MG63 (cell line): ENCODE measurements at places on chromosomes 2 and 18.

GRCh38 chr18:67432806-67433205, 83.7 kb downstream of the DSEL start:
- DNase-seq = no peak

GRCh38 chr2:202589582-202589949, 45.2 kb upstream of the FAM117B start:
- DNase-seq = no peak

DNA sequence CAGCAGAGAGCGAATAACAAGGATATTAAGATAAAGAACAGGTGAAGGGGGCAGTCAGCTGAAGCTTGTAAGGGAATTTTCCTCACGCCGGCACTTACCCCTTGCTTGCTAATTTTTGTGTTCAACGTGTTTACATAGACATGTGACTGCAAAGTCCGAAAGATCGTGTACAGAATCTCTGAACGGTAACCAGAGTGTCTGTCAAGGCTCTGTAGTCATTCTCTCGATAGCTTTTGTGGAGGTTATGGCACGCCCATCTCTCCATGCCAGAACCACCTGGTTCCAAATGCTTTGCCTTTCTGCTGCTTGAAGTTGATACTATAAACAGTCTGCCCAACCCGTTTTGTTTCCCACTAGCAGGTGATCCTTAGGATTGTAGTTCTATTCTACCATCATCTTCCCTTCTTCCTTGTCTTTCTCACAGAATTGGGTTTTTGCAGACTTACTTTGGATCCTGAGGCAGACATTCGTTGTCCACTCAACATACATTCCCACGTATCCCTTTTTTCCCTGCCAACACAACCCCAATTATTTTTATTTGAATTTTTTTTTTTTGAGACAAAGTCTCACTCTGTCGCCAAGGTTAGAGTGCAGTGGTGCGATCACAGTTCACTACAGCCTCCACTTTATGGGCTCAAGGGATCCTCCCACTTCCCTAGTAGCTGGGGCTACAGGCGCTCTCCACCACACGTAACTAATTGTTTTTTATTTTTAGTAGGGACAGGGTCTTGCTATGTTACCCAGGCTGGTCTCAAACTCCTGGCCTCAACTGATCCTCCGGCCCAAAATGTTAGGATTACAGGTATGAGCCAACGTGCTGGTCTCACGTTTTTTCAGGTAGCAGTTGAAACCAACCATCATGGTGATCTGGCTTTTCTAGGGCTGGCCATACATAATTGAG, 1.3 kb upstream of the USP34 start:
- no peak for DNase-seq

DNA sequence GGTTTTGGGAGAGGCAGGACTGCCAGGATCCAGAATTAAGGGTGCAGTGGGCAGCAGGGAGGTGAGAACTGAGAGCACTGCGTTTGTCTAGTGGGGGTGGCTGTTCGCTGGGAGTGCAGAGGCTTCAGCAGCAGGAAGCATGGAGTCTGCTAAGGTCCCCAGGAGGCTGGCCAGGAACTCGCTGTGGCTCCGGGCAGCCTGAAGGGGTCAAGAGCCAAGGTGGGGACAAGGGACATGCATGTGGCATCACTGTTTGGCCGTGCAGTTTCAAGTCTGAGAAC, 43.2 kb upstream of the SEMA4C start:
- DNase-seq = no peak

DNA sequence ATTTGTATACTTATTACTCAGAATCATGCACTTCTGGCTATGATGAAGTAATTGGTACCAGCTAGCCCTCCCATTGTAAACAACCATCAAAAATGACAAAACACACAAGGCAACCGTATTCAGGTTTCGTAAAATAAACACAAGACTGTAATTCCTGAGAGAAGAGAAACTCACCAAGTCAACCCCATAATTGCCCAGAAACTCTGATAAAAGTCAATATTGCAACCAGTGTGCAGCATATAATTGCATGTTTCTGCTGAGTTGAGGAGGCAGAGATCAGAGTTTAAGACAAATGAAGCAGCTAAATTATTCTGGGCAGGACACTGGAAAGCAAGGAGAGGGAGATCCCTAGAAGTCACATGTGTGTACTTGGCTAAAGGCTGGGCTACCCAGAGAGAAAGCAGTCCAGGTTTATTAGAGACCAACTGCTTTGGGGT, 90.3 kb downstream of the ROCK2 start:
- DNase-seq = no peak

- DNase-seq = no peak
Observed at GRCh38 chr2:167471734-167472133, 583.5 kb downstream of the XIRP2 start.

- no peak for DNase-seq
Observed at GRCh38 chr2:198052741-198053140, 248.3 kb downstream of the PLCL1 start.

- no peak for DNase-seq
Observed at GRCh38 chr2:128786741-128787478, 468.2 kb upstream of the HS6ST1 start.
